ENCODE measurements at places on chromosomes 6 and 20.

GRCh38 chr6:166936079-166936787, 20.1 kb downstream of the RNASET2 start:
- no peak for DNase-seq

DNA sequence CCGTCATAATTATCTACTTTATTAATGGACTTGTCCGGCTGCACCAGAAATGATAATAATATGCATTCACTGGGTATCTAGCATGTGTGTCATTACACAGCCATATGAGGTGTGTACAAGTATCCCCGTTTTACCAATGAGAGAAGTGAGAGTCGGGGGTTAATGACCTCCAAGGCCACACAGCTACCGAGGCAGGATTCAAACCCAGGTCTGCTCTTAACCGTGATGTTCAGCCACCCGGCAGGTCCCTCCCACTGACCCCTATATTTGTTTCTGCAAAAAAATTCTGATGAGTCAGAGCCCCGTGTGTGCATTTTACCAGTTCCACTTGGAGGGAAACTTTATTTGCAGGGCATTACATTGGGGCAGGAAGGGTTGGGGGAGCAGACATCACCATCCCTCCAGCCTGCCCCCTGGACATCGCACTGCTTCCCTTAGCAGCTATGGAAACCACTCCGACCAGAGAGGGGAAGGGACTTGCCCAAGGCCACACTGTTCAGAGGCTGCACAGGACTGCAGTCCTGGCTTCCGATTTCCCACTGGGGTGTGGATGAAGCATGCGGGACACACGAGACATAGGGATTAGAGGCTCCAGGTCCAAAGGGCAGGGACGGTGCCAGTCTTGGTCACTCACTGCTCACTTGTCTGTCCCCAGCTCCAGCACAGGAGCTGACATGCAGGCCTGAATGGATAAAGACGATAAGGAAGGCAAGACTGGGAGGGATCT, 10.1 kb upstream of the SRC start:
- no peak for DNase-seq

GRCh38 chr20:1822564-1823449, 72.4 kb upstream of the SIRPA start:
- DNase-seq, result no peak

DNA sequence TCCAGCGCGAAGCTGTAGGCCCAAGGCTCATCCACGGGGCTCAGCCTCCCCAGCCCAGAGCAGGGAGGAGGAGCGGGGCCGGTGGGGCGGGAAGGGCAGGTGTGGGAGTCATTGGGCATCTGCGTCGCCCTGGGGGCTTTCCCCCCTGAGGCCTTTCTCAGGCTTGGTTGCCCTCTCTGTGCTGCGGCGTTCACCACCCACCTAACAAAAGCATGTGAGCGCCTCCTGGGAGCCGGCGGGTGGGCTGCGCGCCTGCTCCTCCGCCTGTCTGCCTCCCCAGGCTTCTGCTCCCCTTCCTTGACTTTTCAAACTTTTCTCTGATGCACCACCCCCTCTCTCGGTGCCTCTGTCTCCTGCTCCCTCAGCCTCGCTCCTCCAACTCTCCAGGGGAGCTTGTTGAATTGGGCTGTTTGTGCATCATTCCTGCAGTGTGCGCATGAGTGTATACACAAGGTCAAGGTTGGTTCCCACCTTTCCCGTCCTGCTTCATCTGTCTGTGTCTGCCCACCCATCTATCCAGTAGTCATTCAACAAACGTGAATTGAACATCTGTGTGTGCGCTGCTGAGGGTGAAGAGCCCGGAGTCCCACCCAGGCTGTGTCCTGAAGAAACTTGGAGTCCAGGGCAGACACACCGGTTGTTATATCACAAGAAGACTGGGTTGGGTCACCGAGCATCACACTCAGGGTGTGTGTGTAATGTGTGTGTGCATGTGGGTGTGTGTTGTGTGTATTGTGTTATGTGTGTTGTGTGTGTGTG, 82.4 kb upstream of the NNAT start:
- peak; percentile 51 for DNase-seq

DNA sequence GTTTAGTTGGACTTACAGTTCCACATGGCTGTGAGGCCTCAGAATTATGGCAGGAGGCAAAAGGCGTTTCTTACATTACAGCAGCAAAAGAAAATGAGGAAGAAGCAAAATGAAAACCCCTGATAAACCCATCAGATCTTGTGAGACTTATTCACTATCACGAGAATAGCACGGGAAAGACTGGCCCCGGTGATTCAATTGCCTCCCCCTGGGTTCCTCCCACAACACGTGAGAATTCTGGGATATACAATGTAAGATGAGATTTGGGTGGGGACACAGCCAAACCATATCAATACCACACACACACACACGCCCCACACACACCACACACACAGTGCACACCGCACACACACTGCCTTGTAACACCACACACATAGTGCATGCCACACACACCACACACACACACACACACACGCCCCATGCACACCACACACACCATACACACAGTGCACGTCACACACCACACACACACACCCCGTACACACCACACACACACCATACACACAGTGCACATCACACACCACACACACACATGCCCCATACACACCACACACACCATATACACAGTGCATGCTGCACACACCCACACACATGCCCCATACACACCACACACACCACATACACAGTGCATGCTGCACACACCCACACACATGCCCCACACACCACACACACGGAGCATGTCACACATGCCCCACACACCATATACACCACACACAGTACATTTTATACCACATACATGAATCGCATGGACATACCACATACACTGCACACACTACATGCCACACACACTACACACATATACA, 310.5 kb downstream of the TAF4 start:
- DNase-seq, result no peak

DNA sequence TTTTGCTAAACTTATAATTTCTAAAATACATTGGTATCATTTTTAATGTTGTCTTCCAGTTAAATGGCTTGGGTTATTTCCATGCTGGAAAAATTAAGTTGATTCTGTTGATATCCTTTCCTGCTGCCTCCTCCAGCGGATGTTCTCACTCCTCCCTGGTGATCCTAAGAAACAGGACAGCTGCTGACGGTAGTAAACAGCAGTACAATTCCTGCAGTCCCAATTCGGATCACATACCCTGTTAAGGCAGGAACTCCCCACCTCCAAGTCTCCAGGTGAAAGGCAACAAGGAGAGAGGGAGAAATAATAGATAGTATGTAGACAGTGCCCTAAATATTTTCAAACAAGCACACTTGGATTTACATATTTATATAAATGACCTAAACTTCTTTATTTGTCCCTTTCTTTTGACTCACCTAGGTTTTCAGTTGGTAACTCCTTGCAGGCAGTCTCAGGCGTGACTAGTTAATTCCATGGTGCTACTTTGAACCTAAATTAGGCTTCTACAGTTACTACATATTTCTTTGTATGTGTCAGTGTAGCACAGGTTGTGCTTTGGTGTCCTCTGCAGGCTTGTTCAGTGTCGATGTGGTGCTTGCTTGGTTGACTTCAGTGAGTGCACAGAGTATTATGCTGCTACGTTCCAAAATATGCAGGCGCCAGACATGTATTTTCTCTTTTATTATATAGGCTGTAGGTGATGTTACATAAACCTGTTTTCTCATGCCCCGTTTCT, 126.0 kb downstream of the ADGRB3 start:
- no peak for DNase-seq

DNA sequence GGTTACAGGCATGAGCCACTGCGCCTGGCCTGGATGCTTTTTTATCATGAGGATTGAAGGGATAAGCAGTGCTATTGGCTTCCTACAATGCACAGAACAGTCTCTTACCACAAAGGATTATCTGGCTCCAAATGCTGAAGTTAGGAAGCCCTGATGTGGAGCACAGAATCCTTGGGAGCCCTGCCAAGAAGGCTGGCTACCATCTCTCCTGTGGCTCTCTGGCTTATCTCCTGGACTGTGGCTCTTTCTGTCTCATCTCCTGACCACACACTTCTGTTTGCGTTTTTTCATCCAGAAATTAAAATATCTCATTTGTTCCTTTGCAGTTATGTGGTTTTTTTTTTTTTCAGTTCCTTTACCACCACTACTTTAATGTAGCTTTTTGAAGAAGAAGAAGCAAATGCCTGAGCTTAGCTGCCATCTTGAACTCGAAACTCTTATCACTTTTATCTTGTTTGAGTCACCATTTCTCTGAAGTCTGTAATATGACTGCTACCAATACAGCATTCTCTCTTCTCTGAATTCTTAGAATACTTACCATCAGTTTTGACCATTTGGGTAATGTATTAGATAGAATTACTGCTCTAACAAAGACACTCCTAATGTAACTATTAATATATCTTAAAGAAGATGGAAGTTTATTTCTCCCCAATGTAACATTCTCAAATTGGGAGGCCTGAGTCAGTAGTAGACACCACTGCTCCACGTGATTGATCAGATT, 1044.7 kb downstream of the KIF16B start:
- no peak for DNase-seq

GRCh38 chr6:69901361-69901760, 35.0 kb downstream of the COL19A1 start:
- no peak for DNase-seq

Measured in endodermal cell (in vitro differentiated cells).